ENCODE measurements at places on chromosomes 12 and 14. TPM values are rescaled to one million over a fixed set of nuclear protein-coding genes. Genes with fewer than 3 reads are reported as not detected.

The EEF1AKMT3 gene
- 5.1 TPM for total RNA-seq

The SPATS2 gene
- total RNA-seq = 6.8 TPM

The MYH6 gene
- total RNA-seq = not detected

The FAM90A1 gene
- 0.40 TPM for total RNA-seq

The RACGAP1 gene
- 14.8 TPM for total RNA-seq

The SLC25A47 gene
- total RNA-seq = not detected

The SLC38A6 gene
- 14.2 TPM for total RNA-seq

The SPTB gene
- 0.13 TPM for total RNA-seq

The PIP4K2C gene
- total RNA-seq = 28.2 TPM

The INSM2 gene
- total RNA-seq = not detected

The KERA gene
- not detected for total RNA-seq

The PRR4 gene
- total RNA-seq = 2.0 TPM

The ETNK1 gene
- total RNA-seq = 69.9 TPM

DNA sequence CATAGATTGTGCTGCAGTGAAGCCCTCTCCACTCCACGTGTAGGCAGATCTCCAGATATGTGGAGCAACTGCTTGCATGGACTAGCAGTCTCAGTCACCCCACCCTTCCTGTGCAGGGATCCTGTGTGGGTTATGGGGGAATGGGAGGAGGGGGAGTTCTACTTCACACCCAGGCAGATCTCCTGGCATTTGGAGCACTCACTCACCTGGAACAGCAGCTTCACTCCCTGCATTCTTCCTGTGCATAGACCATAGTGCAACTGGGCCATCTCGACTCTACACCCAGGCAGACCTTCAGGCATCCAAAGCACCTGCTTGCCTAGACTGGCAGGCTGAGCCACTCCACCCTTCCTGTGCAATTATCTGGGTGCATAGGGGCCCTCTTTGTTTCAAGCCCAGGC lies 96.0 kb upstream of the PCED1B start:
- DNase-seq = no peak

DNA sequence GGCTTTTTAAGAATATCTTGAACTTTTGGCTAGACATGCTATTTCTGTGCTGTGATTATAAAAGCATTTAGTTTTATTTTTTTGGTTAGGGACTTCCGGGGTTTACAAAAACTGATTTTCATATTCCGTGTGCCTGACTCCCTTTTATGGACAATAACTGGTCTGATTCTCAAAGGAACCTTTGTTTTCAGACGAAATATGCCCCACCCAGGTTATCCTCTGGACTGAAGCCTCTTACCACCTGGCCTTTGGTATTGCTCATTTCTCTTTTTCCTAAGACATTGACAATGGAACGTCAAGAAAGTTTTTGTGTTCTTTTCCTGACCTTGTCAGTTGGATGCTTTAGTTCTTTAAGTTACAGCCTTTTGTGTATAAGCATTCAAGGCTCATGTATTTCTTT lies 10.8 kb downstream of the TIGAR start:
- no peak for DNase-seq

- no peak for DNase-seq
These were observed 4.1 kb upstream of the IFNG start for GRCh38 chr12:68163560-68164081.

DNA sequence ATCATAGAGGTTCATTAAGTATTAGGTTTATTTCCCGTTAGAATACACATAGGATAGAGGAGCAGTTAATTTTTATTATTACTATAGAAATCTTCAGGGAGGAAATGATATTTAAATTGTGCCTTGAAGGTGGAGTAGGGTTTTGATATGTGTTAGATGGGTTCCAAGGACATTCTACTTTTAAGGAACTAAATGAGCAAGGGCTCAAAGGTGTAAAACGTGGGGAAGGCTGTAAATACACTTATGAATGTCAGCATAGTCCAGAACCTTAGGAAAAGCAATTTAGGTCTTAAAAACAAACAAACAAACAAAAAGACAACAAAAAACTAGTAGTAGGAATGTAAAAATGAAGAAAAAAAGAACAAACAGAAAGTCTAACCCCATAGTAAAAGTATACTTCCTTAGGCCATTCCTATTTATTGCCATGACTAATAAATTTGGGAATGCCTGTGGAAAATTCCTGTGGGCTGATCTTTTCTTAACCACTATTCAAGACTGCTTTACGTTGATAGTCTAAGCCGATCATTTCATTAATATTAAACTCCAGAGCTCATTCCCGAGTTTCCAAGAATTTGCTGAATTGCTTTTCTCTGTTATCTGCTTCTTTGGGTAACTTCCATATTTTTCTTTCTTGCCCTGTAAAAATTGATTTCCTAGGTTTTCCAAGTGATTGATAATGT lies 180.3 kb downstream of the RAD51B start:
- no peak for DNase-seq

- DNase-seq = no peak
These were observed 364.5 kb downstream of the PAWR start for GRCh38 chr12:79326222-79326621.

GRCh38 chr12:95859344-95859816 lies 628 bp downstream of the SNRPF start:
- no peak for DNase-seq

DNA sequence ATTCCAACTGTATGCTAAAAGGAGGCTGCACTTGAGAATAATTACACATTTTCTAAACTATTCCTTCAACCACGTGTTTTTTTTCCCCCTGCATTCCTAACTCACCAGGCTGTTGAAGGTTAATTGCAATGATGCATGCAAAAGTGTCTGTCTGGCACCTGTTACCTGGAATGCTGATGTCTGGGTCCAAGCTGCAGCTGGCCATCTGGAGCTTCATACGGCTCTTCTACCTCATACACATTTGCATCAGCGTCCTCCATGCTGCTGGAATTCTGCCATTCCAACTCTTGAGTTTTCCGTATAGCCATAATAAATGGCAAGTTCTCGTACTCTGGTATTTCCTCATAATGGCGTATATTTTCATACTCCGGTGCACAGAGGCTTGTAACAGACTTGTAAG lies 8.6 kb downstream of the FGD6 start:
- no peak for DNase-seq

GRCh38 chr12:124588751-124589267 lies 21.4 kb upstream of the NCOR2 start:
- DNase-seq = no peak

DNA sequence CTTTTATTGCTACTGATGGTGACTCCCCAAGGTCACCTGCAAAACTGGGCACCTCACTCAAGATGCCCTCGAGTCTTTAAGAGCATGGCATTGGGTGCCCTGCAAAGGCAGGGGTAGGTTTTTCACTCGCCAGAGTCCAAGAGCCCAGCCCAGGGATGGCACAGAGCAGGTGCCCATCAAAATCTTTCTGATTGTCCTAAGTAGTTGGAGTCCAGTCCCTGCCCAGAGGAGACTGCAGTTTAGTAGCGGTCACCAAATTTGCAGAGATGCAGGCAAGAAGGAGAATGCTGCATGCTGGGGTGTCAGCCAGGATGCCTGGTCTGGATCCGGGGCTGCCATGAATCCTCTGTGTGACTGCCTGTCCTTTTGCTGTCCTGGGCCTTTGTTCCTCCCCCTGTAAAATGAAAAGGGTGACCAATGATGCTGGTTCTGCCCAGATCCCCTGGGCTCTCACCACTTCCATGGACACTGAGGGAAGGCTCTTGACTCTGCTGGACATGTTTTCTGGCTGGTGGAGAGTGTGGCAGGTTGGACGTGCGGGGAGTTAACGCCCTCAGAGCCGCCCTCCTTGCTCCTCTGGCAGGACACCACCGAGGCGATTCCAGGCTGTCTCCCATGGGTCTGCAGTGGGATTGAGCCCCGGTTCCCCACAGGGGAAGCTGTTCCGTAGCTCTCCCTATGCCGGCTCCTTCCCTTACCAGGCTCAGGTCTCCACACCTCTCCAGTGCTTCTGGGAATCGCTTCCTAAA lies 41.3 kb downstream of the DLK1 start:
- no peak for DNase-seq

DNA sequence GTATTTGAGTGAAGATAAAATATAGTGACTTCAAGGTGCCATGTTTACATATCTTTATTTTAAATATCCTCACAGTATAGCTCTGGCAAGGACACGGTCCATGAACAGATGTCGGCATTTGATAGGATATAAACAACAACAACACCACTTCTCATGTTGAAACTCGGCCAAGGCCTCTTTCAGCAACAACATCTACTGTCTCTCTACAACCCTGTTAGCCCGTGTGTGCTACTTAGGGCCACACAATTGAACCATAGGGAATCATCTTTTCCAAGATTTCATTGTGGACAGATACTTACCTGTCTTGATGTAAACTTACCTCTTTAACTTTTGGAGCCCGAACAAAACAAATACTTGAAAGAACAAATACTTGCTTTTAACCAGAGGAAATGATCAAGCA lies 168.7 kb upstream of the SSTR1 start:
- no peak for DNase-seq

- DNase-seq = no peak
These were observed 311.7 kb upstream of the RTL1 start for GRCh38 chr14:101215266-101215665.

GRCh38 chr14:93032421-93032936 lies 83.2 kb downstream of the ITPK1 start:
- no peak for DNase-seq

- no peak for DNase-seq
These were observed 220.0 kb downstream of the RAD51B start for GRCh38 chr14:68039593-68039992.

- no peak for DNase-seq
These were observed 30.2 kb downstream of the CLMN start for GRCh38 chr14:95289323-95290010.

DNA sequence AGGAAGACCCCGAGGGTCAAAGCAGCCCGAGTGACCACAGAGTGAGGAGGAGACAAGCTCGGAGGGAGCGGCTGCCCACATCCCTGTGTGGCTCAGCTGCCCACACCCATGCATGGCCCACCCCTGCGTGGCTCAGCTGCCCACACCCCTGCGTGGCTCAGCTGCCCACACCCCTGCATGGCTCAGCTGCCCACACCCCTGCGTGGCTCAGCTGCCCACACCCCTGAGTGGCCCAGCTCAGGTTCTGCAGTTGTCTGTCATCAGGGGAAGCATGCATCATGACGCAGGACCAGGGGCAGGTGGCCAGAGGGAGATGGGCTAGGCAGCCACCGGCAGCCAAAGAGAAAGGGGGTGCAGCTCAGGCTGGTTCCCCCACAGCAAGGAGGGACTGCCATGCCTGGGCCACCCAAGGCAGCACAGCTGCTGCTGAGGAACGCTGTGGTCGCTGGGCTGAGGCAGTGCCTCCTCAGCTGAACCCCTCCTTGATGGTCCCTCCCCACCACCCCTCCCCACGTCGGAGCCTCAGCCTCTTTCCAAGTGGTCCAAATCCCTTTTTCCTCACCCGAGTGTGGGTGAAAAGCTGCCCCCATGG lies 33.3 kb upstream of the NUDT14 start:
- no peak for DNase-seq

- DNase-seq = no peak
These were observed 531.6 kb downstream of the VRK1 start for GRCh38 chr14:97328743-97329142.

DNA sequence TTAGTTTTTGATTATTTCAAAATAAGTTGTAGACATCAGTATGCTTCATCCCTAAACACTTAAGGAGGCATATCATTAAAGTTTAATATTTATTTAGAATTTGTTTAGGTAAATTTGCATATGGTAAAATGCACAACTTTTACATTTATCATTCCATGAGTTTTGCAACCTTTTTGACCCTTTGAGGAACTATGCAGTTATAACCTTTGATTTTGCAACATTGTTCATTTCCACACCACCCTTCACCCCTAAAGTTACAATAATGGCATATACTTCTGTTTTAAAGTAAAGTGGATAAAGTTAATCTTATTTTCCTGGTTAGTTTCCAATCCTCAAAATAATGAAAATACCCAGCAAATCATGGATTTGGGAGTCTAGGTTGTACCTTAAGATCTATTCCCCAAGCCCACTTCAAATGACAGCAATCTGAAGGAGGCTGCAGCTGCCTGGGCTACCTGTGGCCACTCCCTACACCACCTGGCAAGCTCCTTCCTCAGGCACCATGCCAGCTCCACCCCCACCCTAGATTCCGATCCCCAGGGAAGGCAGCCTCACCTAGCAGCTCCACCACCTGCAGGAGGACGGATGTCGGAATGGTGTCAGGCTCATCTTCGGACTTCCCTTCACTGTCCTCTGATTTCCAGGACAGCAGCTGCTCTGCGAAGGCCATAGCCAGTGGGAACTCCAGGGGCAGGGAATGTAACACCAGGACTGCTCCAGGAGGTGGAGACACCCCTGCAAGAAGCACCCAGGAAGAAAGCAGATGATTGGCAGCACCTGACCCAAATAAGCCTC lies 65.1 kb downstream of the TRAFD1 start:
- DNase-seq = no peak

DNA sequence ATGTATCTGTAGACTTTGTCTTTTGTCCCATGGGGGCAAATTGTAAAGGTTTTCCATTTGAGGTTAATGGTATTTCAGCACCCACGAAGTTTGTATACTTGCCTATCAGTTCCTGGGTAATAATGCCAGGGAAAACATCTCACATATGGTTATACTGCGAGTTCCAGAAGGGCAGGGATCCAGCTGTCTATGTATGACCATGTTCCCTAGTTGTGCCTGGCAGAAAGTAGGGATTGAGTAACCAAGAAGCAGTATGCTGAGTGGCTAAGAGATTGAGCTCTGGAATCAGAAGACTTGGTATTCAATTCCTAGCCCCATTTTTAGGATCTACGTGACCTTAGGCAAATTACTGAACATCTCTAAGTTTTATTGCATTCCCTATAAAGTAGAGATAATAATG lies 173.2 kb upstream of the PWP1 start:
- DNase-seq = no peak

- no peak for DNase-seq
These were observed 161.3 kb downstream of the RPL10L start for GRCh38 chr14:46490238-46490685.

DNA sequence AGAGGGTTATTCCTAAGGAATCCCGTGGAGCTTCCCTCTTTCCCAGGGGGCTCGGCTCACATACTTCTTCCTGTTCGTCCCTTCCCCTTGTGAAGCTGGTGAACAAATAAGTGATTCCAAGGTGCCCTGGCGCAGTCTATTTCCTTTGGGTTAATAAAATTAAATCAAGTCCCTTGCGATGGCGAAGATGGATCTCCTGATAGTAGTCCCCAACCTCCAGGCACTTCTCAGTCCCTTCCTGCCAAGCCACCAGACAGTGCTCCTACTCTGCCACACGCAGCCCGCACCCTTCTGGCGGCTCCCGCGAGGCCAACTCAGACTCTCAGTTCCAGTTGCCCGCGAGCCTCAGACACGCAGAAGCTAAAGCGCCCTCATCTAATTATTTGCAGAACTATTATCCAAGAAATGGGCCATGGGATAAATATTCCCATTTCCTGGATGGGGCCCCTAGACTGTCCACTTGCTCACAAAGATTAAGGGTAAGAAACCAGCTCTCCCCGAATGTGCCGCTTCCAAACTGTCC lies 2.4 kb upstream of the SIX6 start:
- no peak for DNase-seq

- DNase-seq = no peak
These were observed 316.4 kb downstream of the ZFP36L1 start for GRCh38 chr14:68476212-68477109.

- DNase-seq = no peak
These were observed 46.0 kb upstream of the LGR5 start for GRCh38 chr12:71393625-71394024.

Data from T-cell (primary cell).